ENCODE measurements at places on chromosomes 3 and 15. TPM values are rescaled to one million over a fixed set of nuclear protein-coding genes. Genes with fewer than 3 reads are reported as not detected.

DNA sequence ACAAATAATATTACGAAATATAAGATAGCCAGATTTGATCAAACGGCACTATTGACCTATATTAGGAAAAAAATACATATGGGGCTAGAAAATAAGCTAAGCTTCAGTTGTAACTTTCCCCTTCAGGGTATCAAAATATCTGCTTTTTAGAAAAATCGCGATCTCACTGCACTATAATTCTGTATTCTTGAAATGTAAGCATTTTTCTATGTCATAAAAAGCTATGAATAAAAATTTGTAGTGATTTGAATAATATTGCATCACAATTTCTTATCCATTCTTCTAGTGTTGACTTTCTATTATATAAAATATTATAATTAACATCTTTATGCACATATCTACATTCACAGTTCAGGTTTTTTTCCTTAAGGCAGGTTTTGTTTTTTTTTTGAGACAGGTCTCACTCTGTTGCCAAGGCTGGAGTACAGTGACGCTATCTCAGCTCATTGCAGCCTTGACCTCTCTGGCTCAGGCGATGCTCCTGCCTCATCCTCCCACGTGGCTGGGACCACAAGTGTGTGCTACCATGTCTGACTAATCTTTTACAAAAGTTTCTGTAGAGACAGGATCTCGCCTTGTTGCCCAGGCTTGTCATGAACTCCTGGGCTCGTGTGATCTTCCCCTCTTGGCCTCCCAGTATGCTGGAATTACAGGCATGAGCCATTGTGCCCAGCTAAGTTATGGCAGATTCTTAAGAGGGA lies 21.6 kb downstream of the EMC4 start:
- H3K4me1 ChIP-seq: no peaks in the 10 kb centered on the region
- no peak overlapping the region for H3K4me3 ChIP-seq
- H3K27me3 ChIP-seq: no peaks in the 10 kb centered on the region
- DNase-seq: no peak

DNA sequence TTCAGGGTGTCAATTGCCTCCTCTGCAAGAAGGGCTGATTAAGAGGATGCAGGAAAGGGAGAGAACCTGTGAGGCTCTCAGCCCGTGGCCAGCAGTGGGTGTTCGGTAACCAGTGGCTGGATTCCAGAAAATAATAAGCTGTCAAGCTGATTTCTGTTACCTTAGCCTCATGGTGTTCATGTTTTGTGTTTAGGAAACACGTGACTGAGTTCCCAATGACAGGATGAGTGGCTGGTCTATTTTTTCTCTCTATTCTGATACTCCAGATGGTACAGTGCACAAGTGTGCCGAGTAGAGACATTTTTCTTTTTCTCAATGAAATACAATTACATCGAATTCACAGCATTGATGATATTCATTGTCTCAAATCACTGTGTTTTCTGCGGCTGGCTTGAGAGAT lies 43.6 kb downstream of the EDEM1 start:
- no peaks in the 10 kb centered on the region for H3K4me1 ChIP-seq
- H3K27ac ChIP-seq: no peak overlapping the region
- DNase-seq: no peak
- H3K4me3 ChIP-seq: no peak overlapping the region

- no peak for DNase-seq
- H3K27ac ChIP-seq: no peak overlapping the region
- peaks cover 14% of the 10 kb centered on the region for H3K27me3 ChIP-seq
- no peaks in the 10 kb centered on the region for H3K4me1 ChIP-seq
Measured at GRCh38 chr3:145313751-145314150, 847.2 kb downstream of the PLOD2 start.

DNA sequence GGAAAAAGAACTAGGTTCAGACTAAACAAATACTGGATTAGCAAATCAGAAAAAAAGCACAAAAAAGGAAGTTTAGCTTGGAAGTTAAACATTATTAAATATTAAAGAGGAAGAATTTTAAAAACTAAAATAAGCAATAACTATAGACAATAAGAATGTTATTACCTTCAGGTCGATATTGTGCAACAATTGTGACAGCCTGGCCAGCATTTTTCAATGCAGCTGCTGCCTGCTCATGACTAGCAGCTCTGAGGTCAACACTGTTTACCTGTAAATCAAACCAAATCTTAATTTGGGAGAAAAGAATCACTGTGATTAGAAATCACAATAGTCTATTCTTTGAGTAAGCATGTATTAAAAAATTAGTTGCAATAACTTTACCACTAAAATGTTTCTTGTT lies 75.1 kb upstream of the MELTF start:
- no peak overlapping the region for H3K4me3 ChIP-seq
- H3K4me1 ChIP-seq: no peaks in the 10 kb centered on the region
- no peaks in the 10 kb centered on the region for H3K27me3 ChIP-seq
- H3K27ac ChIP-seq: no peak overlapping the region

- no peaks in the 10 kb centered on the region for H3K4me1 ChIP-seq
- DNase-seq: no peak
- no peak overlapping the region for H3K4me3 ChIP-seq
- no peaks in the 10 kb centered on the region for H3K27me3 ChIP-seq
Measured at GRCh38 chr3:158683230-158683962, 10.9 kb upstream of the LXN start.

- H3K36me3 ChIP-seq: no peaks in the 10 kb centered on the region
- peaks cover 16% of the 10 kb centered on the region for H3K4me1 ChIP-seq
- no peak overlapping the region for H3K27ac ChIP-seq
- no peak for DNase-seq
Measured at GRCh38 chr3:3064297-3064696, 45.9 kb downstream of the IL5RA start.

- no peak overlapping the region for H3K4me3 ChIP-seq
- DNase-seq: peak; percentile 46
- H3K27me3 ChIP-seq: no peaks in the 10 kb centered on the region
Measured at GRCh38 chr3:154244644-154245043, 79.6 kb downstream of the DHX36 start.

DNA sequence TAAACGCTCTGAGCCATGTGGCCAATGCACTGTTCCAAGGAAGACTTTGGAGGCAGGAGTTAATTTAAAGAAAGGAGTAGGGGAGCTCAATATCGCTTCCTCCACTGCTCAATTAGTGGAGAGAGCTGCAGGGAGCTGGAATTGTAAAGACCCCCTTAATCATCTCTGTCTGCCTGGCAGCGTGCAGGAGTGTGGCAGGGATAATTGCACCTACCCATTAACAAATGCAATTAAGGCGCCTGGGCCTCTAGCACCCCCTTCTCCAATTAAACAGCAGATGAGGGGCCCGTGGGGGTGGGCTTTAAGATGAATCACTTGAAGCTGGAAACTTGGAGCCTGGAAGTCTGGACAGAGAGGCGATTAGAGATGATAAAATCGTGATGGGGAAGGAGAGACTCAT lies 61.7 kb upstream of the GLCE start:
- H3K4me1 ChIP-seq: peaks cover 15% of the 10 kb centered on the region
- no peak overlapping the region for H3K4me3 ChIP-seq
- DNase-seq: no peak
- no peak overlapping the region for H3K27ac ChIP-seq
- H3K36me3 ChIP-seq: no peaks in the 10 kb centered on the region

DNA sequence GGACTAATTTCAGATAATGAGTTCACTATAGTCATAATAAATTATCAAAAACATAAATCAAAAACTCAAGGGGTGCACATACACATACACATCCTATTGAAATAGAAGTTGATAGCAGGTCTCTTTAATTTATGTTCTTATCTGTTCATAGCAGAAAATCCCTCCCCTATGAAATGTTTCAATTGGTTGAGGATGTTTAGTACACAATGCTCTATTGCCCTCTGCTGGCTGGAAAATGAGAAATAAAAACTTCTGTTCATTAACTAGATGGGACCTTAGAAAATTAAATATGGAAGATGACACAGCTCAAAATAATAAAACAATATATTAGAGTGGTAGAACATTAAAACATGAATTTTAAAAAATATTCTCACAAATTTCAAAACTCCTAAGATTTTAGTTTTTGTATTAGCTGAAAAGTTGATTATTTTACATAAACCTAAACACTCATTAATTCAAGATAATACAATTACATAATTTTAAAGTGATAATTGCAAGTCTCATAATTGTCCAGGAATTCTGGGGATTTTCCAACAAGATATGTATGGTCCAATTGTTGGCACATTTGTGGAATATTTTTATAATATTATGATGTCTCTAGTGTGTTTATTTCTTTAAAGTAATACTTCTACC lies 735.0 kb downstream of the ROBO1 start:
- DNase-seq: peak; percentile 66
- H3K27me3 ChIP-seq: no peaks in the 10 kb centered on the region

DNA sequence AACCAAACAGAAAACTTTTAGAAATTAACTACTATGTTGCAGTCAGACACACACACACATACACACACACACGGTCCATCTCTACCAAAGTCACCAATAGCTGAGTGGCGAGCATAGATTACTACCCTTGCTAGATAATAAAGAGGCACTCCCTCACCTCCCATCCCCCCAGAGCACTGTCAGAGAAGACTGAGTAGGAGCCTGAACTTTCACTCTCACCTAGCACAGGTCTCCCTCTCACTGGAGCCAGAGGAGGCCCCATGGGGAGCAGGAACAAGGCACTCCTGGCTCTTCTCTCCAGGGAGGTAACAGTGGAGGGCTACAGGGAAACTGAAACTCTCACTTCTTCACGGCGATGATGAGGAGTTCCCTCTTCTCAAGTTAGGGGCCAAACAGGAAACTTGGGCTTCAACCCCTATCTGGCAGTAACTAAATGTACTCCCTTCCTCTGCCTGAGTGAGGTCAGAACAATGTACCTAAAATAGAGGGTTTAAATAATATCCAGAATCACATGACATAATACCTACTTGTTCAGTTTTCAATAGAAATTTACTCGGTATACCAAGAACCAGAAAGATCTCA lies 975.3 kb upstream of the GBE1 start:
- H3K4me3 ChIP-seq: no peak overlapping the region
- no peaks in the 10 kb centered on the region for H3K4me1 ChIP-seq
- no peak for DNase-seq

GRCh38 chr3:111415018-111415417 lies 127.0 kb upstream of the CD96 start:
- DNase-seq: no peak
- H3K4me3 ChIP-seq: no peak overlapping the region
- peaks cover 7% of the 10 kb centered on the region for H3K4me1 ChIP-seq
- no peak overlapping the region for H3K27ac ChIP-seq
- no peaks in the 10 kb centered on the region for H3K27me3 ChIP-seq

GRCh38 chr3:128307029-128307633 lies 153.8 kb downstream of the EEFSEC start:
- H3K27ac ChIP-seq: no peak overlapping the region
- no peaks in the 10 kb centered on the region for H3K27me3 ChIP-seq
- H3K4me1 ChIP-seq: no peaks in the 10 kb centered on the region
- H3K36me3 ChIP-seq: no peaks in the 10 kb centered on the region
- H3K4me3 ChIP-seq: no peak overlapping the region

DNA sequence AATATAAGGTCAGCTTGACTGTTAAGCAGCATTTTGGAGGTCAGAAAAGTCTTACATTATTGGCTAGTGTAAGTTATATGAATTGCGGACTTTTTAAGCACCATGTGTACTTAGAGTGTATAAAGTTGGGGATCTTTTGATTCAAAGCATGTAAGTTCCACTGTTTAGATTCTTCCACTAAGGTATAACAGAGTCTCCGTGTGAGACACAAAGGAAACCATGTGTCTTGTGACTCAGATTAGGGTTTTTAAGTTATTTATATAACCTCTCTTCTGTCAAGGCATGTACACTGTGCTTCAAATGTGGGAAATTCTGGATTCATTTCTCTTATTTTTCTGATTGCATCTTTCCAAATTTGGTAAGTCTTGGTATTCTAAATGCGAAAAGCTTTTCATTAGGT lies 143.5 kb upstream of the SOX2 start:
- peak; percentile 30 for DNase-seq
- no peak overlapping the region for H3K4me3 ChIP-seq
- H3K4me1 ChIP-seq: peaks cover 15% of the 10 kb centered on the region
- no peaks in the 10 kb centered on the region for H3K27me3 ChIP-seq

- H3K36me3 ChIP-seq: peaks cover 36% of the 10 kb centered on the region
- no peak overlapping the region for H3K27ac ChIP-seq
- H3K27me3 ChIP-seq: no peaks in the 10 kb centered on the region
Measured at GRCh38 chr3:66396161-66396760, 104.6 kb downstream of the LRIG1 start.

DNA sequence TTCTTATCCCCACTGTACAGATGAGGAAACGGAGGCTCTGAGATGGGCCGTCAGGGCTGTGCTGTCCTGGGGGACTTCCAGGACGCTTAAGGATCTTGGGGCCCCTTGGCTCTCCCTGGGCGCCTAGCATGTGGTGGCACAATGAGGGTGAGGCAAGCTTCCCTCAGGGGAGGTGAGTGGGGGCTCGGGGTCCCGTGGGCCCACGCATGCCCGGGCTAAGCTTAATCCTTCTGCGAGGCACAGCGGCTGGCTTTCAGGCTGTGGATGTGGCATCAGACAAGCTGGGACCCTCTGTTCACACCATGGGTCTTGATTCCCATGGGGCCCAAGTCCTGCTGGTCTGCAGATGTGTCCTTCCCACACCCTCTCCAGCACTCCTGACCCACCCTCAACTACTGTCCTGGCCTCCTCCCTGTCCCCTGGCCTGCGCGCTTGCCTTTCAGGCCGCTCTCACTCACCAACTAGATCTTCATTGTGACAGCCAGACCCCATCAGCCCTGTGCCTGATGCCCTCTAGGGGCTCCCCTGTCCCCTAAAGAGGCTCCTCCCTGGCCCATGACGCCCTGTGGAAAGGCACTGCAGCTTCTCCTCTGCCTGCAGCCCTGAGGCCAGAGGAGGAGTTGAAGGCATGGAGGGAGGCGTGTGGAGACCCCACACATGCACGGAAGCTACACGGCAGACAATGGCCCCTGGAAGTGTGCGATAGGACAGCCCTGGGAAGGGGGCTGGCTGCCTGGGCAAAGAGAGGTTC lies 11.3 kb downstream of the DUSP7 start:
- no peak overlapping the region for H3K4me3 ChIP-seq
- H3K4me1 ChIP-seq: peaks cover 56% of the 10 kb centered on the region
- H3K27ac ChIP-seq: peak overlapping the region; percentile 95
- H3K27me3 ChIP-seq: no peaks in the 10 kb centered on the region

Gene CHRD
- total RNA-seq: not detected

Gene GABPB1
- 33.4 TPM for total RNA-seq

Gene LINGO1
- not detected for total RNA-seq

Gene FNDC3B
- total RNA-seq: 149 TPM

Gene LRRC3B
- not detected for total RNA-seq

Gene AGTR1
- not detected for total RNA-seq

Gene ISLR
- not detected for total RNA-seq
